LHCN-M2 (cell line): ENCODE measurements at places on chromosomes 1 and 21. TPM values are rescaled to one million over a fixed set of nuclear protein-coding genes. Genes with fewer than 3 reads are reported as not detected.

HSF2BP gene
- 2.4 and 2.6 TPM in 2 replicates for total RNA-seq

ADGRL2 gene
- total RNA-seq: 0.57 and 1.2 TPM in 2 replicates

KRTAP13-2 gene
- not detected in 2 replicates for total RNA-seq

MATN1 gene
- total RNA-seq: 0.06 and 0.32 TPM in 2 replicates

ICOSLG gene
- under 0.01 TPM in 1 of 2 replicates, not detected in the other for total RNA-seq

DNA sequence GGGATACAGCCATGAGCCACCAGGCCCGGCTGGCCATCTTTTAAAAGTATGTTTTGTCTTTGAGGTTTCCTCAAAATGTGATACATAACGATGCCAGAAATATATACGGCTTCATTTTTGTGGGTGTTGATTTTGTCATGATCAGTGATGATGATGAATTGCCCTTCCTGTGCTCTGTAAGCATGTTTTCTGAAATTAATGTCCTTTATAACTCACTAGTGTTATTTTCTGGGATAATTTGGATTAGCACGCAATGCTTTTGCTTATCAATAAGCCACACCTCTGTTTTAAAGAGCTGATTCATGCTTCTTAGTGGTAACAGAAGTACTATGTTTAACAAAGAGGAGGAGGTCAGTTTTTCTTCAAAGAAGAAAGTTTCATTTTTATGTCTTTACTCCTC, 25.6 kb downstream of the PHACTR4 start:
- no peak for DNase-seq

DNA sequence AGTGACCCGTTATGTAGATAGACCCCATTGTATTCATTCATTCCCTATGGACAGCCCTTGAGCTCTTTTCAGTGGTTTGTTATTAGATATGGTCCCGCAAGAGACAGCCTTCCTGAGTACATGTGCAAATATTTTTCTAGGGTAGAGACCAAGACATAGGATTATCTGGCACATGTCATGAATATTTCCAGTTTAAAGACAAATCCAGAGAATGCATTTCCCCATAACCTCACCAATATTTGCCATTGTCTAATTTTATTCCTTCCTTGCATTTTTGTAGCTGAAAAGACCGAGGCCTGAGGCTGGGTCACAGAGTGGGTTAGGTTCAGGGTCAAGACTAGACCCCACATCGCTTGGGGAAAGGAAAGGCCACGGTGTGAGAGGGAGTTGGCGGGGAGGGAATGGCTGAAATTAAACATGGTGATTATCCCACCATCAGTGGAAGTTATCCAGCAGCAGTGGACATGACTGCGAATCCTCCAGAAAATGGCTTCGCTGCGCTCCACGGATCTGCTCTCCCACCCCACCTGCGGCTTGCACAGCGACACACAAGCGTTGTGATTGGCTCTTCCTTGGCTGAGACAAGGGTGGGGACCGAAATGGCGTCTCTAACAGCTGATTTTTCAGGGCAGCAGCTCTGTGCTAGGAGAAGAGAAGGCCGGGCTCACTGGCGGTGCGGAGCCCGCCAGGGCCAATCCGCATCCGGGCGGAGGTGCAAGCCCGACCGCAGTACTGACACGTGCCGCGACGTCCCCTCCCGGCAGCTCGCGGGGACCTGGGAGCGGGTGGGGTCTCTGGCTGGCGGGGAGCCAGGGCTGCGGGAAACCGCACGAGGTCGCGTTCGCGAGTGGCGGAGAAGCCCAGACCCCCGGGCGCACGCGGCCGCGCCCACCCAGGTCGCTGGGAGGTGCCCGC, 16.1 kb upstream of the STMN1 start:
- peak; percentile 67 for DNase-seq

DNA sequence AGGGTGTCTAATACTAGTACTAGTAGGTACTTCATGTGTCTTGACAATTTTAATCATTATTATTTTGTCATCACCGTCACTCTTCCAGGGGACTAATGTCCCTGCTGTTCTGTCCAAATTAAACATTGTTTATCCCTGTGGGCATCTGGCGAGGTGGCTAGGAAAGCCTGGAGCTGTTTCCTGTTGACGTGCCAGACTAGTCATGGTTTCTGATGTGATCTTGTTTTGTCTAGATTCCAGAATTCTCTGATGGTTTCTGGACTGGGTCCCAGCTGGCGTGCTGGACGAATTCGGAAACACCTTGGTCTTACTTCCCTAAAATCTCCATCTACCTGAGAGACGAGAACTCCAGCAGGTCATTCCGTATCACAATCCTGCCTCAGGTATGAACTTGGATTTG, 66.1 kb upstream of the FAM3B start:
- no peak for DNase-seq

- DNase-seq: peak; percentile 8
Observed at GRCh38 chr1:181383695-181384094, 99.6 kb upstream of the CACNA1E start.

- no peak for DNase-seq
Observed at GRCh38 chr21:37415939-37416338, 49.4 kb downstream of the DYRK1A start.

DNA sequence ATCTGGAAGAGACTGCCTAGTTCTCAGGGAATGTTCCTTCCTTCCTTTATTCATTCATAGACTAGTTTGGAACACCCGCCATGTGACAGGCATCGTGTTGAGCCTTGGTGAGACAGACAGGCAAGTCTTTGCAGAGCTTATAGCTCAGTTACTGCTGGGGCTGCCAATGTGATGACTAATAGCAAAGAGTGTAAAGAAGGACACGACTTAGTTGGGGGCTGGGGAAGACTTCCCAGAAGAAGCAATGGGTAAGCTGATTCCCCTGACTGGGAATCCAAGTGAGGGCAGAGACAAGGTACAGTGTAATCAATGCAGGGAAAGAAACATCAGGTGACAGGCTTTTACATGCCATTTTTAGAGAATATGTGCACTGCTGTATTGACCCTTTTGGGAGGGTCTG, 51.2 kb downstream of the TENT5C start:
- peak; percentile 51 for DNase-seq

DNA sequence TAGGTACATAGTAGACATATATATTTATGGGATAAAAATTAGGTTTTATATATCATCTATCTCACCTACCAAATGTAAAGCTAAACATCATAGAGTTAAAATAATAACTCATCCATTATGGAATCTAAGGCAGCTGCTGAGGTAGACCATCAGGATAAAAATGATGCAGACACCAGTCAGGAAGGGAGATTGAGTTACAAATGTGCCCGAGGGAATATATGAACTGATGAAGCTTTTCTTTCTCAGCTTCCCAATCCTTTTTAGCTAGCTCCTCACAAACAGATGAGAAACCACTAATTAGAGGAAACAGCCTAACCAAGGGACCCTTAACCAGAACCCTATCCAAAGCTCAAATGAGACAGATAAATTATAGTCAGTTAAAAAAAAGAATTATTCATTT, 20.9 kb downstream of the TTLL7 start:
- peak; percentile 66 for DNase-seq

- no peak for DNase-seq
Observed at GRCh38 chr1:56357927-56358690, 221.3 kb downstream of the PLPP3 start.

DNA sequence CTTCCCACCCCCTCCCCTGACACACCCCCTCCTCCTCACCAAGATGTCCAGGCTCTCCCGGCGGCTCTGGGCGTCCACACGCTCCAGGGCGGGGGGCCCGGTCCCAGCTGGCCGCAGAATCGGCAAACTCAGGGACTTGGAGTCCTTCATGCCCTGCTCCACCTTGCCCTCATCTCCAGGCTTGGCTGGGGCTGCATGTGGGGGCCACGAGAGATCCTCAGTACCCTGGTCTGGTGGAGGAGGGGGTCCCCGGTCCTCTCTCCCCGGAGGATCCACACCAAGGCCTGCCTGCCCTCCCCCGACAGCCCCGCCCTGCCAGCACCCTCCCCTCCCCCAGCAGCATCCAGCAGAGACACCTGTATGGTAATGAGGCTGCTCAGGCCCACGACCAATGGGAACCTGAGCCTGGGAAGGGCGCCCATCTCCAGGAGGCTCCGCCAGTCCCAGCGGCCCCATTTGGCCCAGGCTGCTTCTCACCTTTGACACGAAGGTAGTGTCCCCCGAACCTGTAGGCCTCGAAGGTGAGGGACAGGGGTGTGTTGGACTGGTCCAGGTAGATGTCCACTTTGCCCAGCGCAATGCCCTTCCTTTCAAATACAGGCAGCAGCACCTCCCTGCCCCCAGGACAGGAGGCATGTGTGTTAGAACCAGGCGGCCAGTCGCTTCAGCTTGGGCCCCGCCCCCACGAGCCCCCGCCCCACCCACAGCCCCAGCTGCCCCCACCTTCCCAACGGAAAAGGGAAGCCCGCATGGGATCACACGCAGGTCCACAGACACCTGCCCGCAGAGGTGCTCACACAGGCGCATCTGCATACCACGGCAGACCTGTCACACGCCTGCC, 8.2 kb upstream of the TNFRSF25 start:
- no peak for DNase-seq
